Left lung (tissue), 14 donors: ENCODE measurements at places on chromosomes 2 and 18. TPM values are rescaled to one million over a fixed set of nuclear protein-coding genes. Genes with fewer than 3 reads are reported as not detected.
A peak's percentile ranks its signal among the peaks of the same experiment; 100 is the strongest.

DNA sequence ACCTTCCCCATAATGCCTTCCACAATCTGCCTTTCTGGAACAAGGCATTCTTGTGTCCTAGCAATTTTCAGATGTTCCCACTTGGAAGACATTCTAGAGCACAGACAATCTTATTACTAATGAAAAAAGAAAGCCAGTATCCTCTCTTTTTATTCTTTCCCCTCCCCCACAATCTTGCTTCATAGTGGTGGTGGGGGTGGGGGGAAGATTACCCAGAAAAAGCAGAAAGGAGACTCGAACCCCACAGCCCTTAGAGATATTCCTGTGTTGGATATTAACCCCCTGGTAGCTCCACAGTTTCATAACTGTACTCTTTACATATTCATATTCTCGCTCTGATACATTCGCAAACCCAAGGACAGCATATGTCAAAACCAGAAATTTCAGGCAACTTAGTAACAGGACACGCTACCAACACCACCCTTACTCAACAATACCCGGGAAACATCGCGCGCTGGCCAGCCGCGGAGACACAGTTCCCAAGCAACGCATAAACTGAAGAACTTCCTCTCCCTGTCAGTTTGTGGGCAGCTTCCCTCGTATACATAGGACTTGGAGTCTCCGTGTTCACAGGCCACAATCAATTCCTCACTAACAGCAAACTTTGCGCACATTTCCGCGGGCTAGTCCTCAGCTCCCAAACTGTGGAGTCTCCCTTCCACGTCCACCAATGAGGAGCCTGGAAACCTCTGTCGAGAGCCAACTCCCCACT is 793 bp downstream of the NR4A2 start:
- H3K27me3 ChIP-seq = peaks cover 44% of the 10 kb centered on the region
- H3K4me3 ChIP-seq = peak overlapping the region; percentile 74
- peak overlapping the region; percentile 99 for H3K27ac ChIP-seq
- peaks cover 49% of the 10 kb centered on the region for H3K4me1 ChIP-seq
- peak; percentile 88 for DNase-seq

GRCh38 chr2:118604371-118604770 is 243.1 kb downstream of the EN1 start:
- no peak overlapping the region for H3K27ac ChIP-seq
- no peaks in the 10 kb centered on the region for H3K27me3 ChIP-seq

GRCh38 chr2:160256507-160256906 is 56.4 kb upstream of the ITGB6 start:
- H3K4me3 ChIP-seq = no peak overlapping the region
- no peaks in the 10 kb centered on the region for H3K27me3 ChIP-seq
- no peak overlapping the region for H3K27ac ChIP-seq
- no peaks in the 10 kb centered on the region for H3K4me1 ChIP-seq

DNA sequence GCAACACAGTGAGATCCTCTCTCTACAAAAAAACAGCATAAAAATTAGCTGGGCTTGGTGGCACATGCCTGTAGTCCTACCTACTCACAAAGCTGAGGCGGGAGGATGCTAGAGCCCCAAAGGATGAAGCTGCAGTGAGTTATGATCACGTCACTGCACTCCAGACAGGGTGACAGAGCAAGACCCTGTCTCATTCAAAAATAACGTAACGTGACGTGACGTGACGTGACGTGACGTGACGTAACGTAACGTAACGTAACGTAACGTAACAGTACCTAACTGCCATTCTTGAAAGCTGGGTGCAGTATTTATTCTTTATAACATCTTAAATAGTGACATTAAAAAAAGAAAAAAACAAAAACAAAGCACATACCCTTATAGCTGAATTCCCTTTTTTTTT is 51.7 kb downstream of the NOL10 start:
- no peak for DNase-seq
- no peaks in the 10 kb centered on the region for H3K4me1 ChIP-seq
- no peak overlapping the region for H3K27ac ChIP-seq
- no peaks in the 10 kb centered on the region for H3K27me3 ChIP-seq
- H3K36me3 ChIP-seq = no peaks in the 10 kb centered on the region

DNA sequence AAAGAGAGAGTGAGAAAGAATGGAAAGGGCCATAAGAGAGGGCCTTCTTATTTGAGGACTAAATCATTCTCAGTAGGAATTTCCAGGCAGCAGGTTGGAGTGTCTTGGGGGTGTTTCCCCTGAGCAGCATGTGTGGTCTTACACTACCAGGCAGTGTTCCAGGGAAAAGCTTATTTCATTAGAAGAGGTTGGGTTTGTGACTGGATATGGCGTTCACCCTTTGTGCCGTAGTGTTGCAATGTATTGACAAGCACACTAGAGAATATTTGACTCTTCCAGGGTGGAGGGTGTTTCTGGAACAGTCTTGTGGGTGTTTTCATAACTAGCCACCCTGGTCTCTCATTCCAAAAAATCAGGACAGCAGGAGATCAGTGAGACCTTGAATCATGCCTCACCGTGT is 105.5 kb downstream of the NRP2 start:
- no peaks in the 10 kb centered on the region for H3K36me3 ChIP-seq
- H3K4me3 ChIP-seq = no peak overlapping the region
- no peaks in the 10 kb centered on the region for H3K27me3 ChIP-seq
- peak overlapping the region; percentile 42 for H3K27ac ChIP-seq

TUBB8B gene
- total RNA-seq = not detected

- DNase-seq = no peak
- no peak overlapping the region for H3K4me3 ChIP-seq
- H3K27ac ChIP-seq = no peak overlapping the region
- H3K4me1 ChIP-seq = no peaks in the 10 kb centered on the region
- H3K27me3 ChIP-seq = no peaks in the 10 kb centered on the region
- H3K36me3 ChIP-seq = no peaks in the 10 kb centered on the region
These were observed 135.9 kb downstream of the ACKR3 start for GRCh38 chr2:236705295-236706105.

GRCh38 chr2:71950256-71951082 is 197.2 kb downstream of the CYP26B1 start:
- no peaks in the 10 kb centered on the region for H3K27me3 ChIP-seq
- H3K27ac ChIP-seq = no peak overlapping the region
- H3K36me3 ChIP-seq = no peaks in the 10 kb centered on the region

CD207 gene
- 0.73 TPM for total RNA-seq

DNA sequence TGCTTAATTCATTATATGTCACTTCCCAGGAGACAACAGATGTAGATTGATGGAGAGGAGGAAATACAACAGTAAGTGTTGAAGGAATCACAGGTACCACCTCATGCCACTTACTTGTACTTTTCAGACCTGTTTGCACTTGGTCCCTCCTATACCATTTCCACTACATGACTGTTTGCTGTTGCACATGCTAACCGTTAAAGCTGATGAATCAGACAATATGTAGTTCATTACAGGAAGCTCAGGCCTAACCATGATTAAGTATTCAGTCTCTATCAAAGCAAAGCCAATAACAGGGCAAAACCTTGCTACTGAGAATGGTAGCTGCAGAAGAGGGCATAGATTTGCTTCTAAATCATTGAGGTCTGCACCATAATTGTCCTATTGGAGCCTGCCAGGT is 30.2 kb upstream of the GRP start:
- H3K27me3 ChIP-seq = no peaks in the 10 kb centered on the region
- no peak for DNase-seq
- H3K4me1 ChIP-seq = no peaks in the 10 kb centered on the region

- H3K36me3 ChIP-seq = no peaks in the 10 kb centered on the region
- no peak overlapping the region for H3K27ac ChIP-seq
- no peaks in the 10 kb centered on the region for H3K4me1 ChIP-seq
- no peak overlapping the region for H3K4me3 ChIP-seq
These were observed 15.5 kb upstream of the ABCB11 start for GRCh38 chr2:169046440-169047151.

DAW1 gene
- 0.99 TPM for total RNA-seq

- no peaks in the 10 kb centered on the region for H3K36me3 ChIP-seq
- no peak overlapping the region for H3K4me3 ChIP-seq
- DNase-seq = no peak
These were observed 3.6 kb downstream of the CNRIP1 start for GRCh38 chr2:68316111-68316510.

DNA sequence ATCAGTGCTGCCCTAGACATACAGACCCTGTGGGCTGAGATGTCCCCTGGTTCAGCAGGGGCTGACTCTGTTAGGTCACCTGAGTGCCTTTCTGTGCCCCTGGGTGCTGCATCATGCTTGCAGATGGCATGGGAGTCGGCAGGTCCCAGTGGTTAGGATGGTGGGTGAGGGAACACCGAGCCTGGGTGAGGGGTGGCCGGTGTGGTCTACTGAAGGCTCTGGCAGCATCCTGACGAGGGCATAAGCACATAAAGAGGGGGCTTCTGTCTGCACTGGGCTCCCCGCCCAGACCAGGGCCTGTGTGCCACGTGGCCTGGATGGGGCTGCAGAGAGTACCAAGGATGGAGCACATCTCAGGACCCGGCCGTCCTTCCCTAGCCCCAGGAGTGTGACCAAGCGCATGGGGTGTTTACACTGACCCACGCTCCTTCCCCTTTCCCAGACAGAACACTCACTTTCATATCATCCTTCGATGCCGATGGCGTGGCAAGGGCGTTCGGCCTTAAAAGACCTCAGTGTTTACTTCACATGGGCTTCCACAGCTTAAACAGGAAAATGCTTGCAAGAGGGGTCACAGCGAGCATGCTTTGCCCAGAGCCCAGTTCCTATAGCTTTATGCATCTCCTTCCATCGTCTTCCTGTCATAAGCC is 115.1 kb downstream of the STPG4 start:
- H3K4me1 ChIP-seq = peaks cover 44% of the 10 kb centered on the region
- H3K27ac ChIP-seq = peak overlapping the region; percentile 53
- H3K27me3 ChIP-seq = no peaks in the 10 kb centered on the region
- no peak overlapping the region for H3K4me3 ChIP-seq
- no peak for DNase-seq

DGUOK gene
- 32.1 TPM for total RNA-seq

DNA sequence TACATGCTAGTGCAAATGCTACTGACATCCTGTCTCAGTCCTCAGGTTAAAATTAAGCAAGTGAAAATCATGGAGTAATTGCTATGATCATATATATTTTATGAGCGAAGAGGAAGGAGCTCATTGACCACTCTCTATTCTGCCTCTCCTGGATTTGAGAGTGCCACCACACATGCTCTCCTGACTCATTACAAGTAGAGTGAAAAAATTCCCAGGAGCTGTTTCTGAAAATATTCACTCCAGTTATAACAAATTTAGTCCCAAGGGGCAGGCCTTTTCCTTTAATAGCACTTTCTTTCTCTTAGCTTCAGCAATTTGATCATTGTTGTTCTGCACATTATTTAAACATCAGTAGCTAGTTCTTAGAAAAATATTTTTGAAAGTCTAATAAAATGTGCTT is 155.0 kb upstream of the MAPRE2 start:
- no peak for DNase-seq
- no peak overlapping the region for H3K27ac ChIP-seq
- H3K4me3 ChIP-seq = no peak overlapping the region
- no peaks in the 10 kb centered on the region for H3K36me3 ChIP-seq
- H3K27me3 ChIP-seq = no peaks in the 10 kb centered on the region
- no peaks in the 10 kb centered on the region for H3K4me1 ChIP-seq

GRCh38 chr2:221197225-221197856 is 374.8 kb downstream of the EPHA4 start:
- H3K4me3 ChIP-seq = no peak overlapping the region
- DNase-seq = no peak
- no peak overlapping the region for H3K27ac ChIP-seq
